H1 (cell line): ENCODE measurements at places on chromosomes 3 and 15. TPM values are rescaled to one million over a fixed set of nuclear protein-coding genes. Genes with fewer than 3 reads are reported as not detected.

MUSTN1 gene
- 0.84 and 2.4 TPM in 2 replicates for total RNA-seq

PLA2G4F gene
- not detected in 2 replicates for total RNA-seq

CGNL1 gene
- 72.7 and 75.6 TPM in 2 replicates for total RNA-seq

VIPR1 gene
- total RNA-seq, result 10.1 and 11.3 TPM in 2 replicates

IQCB1 gene
- 28.9 and 31.2 TPM in 2 replicates for total RNA-seq

IQCF5 gene
- not detected in 2 replicates for total RNA-seq

SUCNR1 gene
- not detected in 2 replicates for total RNA-seq

IL16 gene
- 0.09 and 0.46 TPM in 2 replicates for total RNA-seq

GTF2E1 gene
- 64.4 and 73.3 TPM in 2 replicates for total RNA-seq

UROC1 gene
- not detected in 2 replicates for total RNA-seq

ALCAM gene
- total RNA-seq, result 33.0 and 35.7 TPM in 2 replicates

RHCG gene
- total RNA-seq, result 0.46 TPM in 1 of 2 replicates, not detected in the other

ZMAT3 gene
- 9.2 and 10.4 TPM in 2 replicates for total RNA-seq

- no peak for DNase-seq
These were observed 37.8 kb downstream of the ZNF445 start for GRCh38 chr3:44439499-44440295.

DNA sequence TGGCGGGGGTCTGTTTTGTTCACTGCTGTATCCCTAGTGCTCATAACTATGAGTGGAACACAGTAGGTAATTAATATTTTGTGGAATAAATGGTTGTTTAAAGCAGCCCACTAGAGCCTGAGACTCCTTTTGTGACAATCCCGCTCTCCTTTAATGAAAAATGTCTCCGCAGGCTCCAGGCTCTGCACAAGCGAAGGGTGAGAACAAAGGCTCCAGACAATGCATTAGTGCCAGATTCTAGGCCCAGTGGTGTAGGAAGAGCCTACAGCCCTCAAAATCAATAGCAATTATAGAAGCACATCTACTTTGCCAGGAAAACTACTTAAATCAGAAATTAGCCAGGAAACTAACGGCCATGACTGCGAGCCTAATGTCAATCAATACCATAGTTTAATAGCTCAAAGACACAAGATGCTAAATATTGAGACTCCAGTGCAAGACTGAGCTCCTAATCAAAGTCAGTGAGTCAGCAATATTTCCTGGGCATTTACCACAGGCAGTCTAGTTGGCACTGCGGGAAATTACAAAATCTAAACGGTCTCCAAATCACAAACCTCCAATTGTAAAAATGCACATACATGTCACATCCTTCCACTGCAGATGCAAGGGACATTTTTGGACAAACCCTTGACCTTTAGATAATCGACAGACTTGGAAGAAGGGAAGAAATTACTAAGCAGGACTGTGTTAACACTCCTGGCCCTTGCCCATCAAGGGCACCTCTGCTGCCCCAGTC is 2.3 kb downstream of the ANXA2 start:
- DNase-seq, result no peak

- DNase-seq, result no peak
These were observed 284.9 kb downstream of the UACA start for GRCh38 chr15:70478251-70478990.

GRCh38 chr3:186368717-186369116 is 6.7 kb upstream of the DGKG start:
- no peak for DNase-seq

DNA sequence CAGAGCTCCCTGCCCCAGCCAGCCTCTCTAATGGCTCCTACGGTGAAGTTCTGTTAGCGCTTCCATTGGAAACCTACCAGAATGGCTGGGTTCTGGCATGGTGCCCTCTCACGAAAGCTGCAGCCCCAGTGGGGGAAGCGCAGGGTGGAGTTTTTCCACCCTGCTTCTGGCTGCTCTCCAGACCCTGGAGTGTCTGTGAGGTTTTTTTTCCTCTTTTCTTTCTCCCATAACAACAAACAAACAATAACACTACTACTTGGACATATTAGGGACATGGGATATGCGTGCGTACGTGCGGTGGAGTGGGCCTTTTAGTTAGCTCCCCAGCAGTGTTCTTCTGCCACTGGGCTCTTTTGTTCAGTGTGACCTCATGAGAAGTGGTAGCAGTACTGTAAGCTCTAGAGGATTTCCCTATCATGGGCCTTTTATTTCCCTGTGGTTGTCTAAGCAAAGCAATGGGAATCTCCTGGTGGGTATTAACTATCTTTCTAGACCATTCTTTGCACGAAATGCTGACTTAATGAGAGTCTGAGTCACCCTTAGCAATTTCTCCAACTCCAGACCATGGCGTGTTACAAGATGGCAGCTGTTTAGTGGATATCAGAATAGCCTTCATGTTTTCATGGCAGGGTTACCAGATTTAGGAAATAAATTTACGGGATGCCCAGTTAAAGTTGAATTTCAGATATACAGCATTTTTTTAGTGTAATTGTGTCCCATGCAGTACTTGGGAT is 161.9 kb downstream of the FNDC3B start:
- no peak for DNase-seq

DNA sequence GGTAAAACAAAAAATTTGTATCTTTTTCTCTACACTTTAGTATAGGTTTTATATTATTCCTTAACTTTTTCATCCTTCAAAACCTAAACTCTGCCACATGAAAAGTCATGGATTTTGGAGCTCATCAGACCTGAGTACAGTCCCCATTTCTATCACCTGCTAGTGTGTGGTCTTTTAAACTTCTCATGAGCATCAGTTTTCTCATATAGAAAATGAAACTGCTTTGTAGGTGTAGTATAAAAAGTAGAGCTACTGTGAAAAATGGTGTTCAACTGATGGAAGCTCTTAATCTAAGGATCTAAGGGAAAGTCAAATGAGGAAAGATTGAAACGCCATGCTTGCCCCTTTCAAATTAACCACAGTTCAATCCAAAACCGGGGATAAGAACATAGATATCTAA is 686.5 kb downstream of the MECOM start:
- DNase-seq, result no peak

- DNase-seq, result no peak
These were observed 17.7 kb downstream of the MELTF start for GRCh38 chr3:197011780-197012539.

GRCh38 chr15:93035092-93035915 is 53.7 kb downstream of the RGMA start:
- no peak for DNase-seq

DNA sequence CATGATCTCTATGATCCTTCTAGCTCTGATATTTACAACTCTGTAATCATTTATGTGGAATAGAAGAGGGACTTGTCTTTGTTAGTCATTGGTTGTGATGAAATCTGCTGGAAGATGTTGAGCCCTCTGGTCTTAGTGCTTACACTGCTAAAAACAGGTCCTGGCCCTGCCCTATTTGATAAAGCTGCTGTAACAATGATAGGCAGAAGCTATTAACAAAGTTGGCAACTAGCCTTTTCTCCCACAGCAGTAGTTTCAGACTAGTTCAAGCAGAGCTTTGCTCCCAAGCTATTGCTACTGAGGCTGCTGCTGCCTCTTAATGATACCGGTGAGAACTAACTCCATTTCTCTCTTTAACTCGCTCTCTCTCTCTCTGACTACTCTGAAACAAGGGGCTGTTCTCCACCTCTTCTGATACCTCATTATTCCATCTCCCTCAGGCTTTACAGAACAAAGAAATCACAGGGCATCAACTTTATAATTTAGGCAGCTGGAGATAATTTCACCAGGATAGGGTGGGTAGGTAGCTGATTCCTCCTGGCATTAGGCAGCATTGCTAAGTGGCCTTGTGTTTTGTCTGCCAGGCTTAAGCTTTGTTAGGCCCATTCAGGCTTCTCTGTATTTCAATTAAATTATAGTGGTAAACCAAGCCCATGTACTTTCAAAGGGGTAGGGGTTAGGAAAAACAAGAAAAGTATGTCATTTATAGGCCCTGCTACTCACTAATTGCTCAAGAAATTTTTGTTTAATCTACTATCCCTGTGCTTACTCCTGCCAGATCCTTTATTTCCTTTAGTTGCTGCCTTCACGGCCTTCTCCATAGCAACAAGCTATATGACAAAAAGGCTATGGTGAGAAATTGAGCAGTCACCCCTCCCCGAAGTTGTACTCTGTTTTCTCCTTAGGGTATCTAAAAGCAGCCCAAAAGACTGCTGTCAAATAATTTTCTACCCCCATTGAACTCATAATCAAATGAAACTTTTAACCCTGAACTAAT is 139.6 kb downstream of the RBPMS2 start:
- DNase-seq, result no peak

DNA sequence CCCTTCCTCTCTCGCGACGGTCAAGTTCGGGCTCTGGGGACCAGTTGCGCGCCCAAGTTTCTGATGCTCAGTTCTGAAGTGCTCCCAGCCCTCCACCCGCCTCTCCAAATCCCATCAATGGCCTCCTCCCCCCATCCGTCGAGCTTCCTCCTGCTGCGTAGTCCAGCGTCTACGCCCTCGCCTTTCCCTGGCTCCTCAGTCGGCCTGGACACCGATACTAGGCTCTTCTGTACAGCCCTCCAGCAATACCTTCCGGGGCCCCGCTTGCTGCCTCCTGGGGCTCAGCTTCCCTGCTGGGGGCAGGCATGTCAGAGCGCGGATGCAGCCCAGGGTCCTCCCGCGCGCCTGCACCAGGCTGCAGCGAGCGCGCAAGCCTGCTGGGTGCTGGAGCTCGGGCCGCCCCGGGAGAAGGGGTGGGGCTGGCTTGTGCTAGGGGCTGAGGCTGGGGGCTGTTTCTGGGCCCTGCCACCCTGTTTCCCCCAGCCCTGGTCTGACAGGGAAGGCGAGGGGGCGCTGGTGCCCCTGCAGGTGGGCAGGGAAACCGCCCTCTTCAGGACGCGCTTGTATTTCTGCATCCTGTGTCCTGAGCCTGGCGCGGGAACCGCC is 353.3 kb upstream of the SUCLG2 start:
- peak; percentile 21 for DNase-seq

DNA sequence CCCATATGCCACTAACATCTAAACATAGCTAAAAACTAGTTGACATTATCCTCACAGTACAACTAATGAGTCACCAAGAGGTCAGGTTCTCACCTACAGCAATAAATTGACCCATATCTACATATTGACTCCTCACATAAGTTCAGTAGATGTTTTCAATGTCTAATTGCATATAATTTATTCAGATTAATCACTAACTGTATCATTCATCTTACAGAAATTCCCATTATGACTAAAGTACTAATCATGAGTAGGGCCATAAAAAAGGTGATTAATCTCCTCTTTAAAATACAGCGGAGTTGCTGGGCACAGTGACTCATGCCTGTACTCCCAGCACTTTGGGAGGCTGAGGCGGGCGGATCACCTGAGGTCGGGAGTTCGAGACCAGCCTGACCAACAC is 82.4 kb upstream of the ST3GAL6 start:
- DNase-seq, result no peak

DNA sequence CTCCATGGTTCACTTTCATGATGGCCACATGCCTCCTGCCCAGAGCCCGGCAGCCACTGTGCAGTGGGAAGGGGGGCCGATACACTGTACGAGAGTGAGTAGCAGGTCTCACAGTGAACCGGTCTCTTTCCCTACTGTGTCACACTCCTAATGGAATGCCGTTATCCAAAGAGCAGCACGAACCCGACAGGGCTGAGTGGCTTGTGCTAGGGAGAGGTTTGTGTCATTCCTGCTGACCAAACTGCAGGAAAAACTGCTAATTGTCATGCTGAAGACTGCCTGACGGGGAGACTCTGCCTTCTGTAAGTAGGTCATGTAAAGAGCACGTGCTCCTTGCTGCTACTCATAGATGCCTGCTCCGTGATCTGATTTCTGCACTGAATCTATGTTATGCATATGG is 105.1 kb downstream of the ARPP21 start:
- no peak for DNase-seq

DNA sequence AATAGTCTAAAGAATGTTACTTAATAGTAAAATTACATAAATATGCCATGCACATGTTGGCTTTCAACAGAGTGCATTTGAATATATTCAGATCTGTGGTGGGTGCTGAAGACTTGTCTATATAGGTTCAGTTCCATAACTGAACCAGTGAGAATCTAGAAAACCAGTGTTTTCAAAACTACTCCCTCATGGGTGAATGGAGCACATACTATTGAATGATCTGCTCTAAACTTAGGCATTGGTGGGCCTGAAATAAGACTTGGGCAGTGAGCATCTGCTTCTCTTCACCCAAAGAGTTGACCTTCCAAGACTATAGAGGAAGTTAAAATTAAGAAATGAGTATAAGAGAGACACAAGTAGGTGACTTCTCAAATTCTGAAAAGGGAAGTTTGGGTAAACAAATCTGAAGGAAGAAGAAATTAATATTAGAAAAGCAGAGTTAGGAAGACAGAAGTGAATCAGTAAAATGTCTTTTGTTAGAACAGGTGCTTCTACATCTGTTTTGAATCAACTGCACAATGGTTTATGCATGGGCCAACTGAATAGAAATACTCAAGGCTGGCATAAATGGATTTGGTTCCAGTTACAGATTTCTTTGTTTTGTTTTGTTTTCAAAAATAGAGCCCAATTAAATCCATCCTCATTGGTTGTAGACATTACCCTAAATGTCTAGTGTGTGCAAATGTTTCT is 19.3 kb downstream of the ALCAM start:
- DNase-seq, result no peak

DNA sequence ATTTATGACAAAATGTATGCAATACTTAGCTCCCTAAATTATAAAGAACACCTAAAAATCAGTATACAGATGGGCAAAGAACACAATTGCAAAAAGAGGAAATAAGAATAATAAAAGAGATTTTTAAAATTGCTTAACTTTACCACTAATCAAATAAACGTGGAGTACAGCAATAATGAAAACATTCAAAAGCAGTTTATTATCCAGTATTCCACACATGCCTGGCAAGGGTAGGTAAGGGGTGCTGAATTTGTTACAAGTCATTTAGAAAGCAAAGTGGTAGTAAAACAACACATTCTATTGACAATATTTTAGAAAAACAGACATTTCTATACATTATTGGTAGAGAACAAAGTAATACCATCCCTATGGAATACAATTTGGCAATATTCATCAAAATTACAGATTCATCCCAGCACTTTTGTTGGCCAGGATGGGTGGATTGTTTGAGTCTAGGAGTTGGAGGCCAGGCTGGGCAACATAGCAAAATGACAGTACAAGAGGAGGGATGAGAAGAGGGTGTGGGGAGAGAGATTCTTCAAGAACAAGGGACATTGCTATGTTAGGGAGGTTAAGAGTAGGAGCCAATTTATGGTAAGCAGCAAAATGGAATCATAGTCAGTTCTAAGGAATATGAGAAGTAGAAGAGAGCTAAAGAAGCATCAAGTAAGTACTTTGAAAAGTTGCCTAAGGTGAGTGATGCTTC is 3.7 kb upstream of the ACKR4 start:
- DNase-seq, result no peak

GRCh38 chr3:10495003-10495402 is 10.4 kb downstream of the ATP2B2 start:
- DNase-seq, result no peak

GRCh38 chr3:42547401-42547945 is 34.3 kb downstream of the SEC22C start:
- peak; percentile 50 for DNase-seq

- no peak for DNase-seq
These were observed 2.9 kb downstream of the SLC22A13 start for GRCh38 chr3:38268522-38268921.

- DNase-seq, result no peak
These were observed 25.1 kb upstream of the GABPB1 start for GRCh38 chr15:50380089-50380488.

- no peak for DNase-seq
These were observed 92.2 kb upstream of the NTRK3 start for GRCh38 chr15:88348579-88349230.

- no peak for DNase-seq
These were observed 94.2 kb upstream of the ACP3 start for GRCh38 chr3:132222868-132223538.
